HS-27A (cell line): ENCODE measurements at places on chromosomes 1 and 21.

GRCh38 chr21:29248124-29248523 lies 50.6 kb upstream of the BACH1 start:
- no peak for DNase-seq

DNA sequence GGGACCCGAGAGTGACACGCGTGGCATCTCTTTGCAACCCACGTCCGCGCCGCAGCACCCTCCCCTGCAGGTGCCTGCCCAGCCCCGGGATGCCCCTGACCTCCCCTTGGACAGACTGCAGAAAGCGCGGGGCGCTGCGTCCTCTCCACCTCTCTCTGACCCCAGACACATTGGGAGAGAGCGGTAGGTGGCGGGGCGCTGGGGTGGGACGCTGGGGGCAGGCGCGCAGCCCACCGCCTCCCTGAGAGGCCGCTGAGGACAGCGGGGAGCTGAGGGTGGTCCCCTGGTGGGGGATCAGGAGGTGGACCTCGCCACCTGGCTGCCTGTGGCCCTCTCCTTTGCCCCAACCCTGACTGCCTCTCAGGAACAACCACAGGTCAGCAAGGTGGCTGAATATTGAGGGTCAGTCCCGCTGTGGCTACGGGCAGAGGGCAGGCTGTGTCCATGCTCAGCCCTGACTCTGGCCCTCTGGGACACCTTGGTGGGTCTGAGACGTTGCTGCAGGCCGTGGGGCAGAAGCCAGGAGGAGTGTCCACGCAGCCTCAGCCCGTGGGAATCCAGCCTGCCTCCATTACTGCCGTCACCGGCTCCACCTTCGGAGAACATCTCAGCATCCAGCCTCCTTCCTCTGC lies 761 bp upstream of the UBE2J2 start:
- no peak for DNase-seq

GRCh38 chr1:11704194-11704529 lies 12.7 kb downstream of the DRAXIN start:
- no peak for DNase-seq

DNA sequence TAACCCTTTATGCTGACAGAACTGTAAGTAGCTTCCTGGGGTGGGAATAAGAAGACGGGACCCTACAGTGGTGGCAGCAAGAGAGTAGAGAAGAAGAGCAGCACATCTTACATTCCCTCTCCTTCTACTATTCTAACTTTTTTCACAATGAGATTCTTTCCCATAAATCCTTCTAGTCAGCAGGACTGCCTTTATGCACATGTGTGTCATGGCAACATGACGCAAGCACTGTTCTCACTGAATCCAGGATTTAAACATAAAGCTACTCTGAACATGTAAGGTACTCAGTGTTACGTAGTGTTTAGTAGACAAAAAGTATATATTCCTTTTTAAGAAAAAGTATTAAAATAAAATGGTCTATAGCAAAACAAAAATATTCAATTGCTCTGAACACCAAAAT lies 309.7 kb upstream of the LYPLAL1 start:
- no peak for DNase-seq

- DNase-seq, result no peak
Observed at GRCh38 chr1:181660621-181661020, 177.3 kb downstream of the CACNA1E start.

DNA sequence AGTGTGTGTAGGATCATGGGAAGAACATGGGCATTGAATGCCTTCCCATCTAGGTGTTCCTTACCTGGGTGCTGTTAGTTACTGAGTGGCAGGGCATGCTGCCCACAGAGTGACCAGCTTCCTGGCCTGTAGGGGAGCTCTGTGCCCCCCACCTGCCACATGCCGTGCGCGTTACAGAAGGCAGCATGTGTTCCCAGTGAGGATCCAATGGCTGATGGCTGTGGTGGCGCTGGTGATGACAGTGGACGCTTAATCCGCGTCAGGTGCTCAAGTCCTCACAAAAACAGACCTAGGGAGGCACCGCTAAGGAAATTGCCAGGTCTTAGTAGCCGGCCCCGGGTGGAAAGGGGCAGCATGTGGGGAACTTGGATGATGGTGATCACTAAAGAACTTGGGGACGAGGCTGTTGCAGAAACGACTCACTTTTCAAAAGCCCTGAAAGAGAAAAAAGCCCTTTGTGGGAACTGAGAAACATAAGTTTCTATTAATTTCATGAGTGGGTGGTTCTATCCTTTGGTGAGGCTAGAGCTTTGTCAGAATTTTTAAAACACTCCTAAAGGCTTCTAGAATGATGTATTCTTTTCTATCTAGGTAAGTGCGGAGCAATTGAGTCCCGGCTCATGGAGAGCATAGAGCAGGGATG lies 93.2 kb downstream of the PRDM2 start:
- no peak for DNase-seq

- DNase-seq, result no peak
Observed at GRCh38 chr1:32150847-32151246, 28.6 kb upstream of the TXLNA start.

- DNase-seq, result peak; percentile 62
Observed at GRCh38 chr1:181033799-181034451, at the start of gene MR1. MR1 (plus strand) TSS chr1:181033983; CDS start chr1:181034008, 25 bp downstream.
